Osteoblast (primary cell): ENCODE measurements at places on chromosomes 3 and 15. TPM values are rescaled to one million over a fixed set of nuclear protein-coding genes. Genes with fewer than 3 reads are reported as not detected.

SNX22 gene
- total RNA-seq, result under 0.01 and 0.29 TPM in 2 replicates

SCG3 gene
- not detected in 2 replicates for total RNA-seq

DNA sequence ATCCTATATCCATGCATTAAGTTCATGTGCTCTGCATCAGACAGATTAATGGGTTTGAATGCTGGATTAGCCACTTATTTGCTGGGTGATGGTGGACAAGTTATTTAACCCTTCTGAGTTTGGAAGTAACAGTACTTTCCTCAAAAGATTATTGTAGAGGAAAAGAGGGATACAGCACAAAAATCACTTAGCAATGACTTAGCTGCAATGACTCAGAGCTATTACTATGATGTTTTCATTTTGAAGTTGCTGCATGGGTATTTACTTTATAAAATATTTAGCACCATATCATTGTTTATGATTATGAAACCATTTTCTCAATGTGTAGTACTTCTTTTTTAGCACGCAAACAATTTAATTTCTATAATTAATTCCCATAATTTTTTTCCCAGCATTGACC lies 248.4 kb downstream of the MYRIP start:
- no peak overlapping the region for H3K4me3 ChIP-seq
- no peaks in the 10 kb centered on the region for H3K27me3 ChIP-seq
- H3K27ac ChIP-seq, result peak overlapping the region; percentile 62
- no peaks in the 10 kb centered on the region for H3K36me3 ChIP-seq
- H3K4me1 ChIP-seq, result peaks cover 32% of the 10 kb centered on the region

- DNase-seq, result no peak
- H3K36me3 ChIP-seq, result no peaks in the 10 kb centered on the region
- peak overlapping the region; percentile 76 for H3K27ac ChIP-seq
Measured at GRCh38 chr3:125061170-125061569, 5.4 kb upstream of the HEG1 start.

DNA sequence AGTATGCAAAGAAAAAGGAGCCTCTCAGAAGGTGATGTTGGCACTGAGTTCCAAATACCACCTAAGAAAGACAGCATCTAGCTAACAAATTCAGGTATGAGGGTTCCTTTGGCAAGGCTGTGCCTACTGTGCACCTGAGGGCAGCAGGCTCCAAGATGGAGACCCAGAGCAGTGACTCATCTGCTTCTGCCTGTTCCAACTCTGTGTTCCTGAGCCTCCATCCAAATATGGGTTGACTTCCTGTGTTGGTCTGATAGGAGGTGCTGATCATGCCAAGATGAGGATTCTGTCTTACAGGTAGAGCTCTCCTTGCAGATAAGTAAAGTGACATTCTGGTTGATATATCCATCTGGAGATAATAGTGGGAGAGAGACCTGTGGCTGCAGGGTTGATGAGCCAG lies 26.0 kb downstream of the SV2B start:
- no peak overlapping the region for H3K4me3 ChIP-seq
- H3K27ac ChIP-seq, result no peak overlapping the region
- H3K4me1 ChIP-seq, result no peaks in the 10 kb centered on the region
- no peak for DNase-seq

SLC24A5 gene
- total RNA-seq, result not detected in 2 replicates

DNA sequence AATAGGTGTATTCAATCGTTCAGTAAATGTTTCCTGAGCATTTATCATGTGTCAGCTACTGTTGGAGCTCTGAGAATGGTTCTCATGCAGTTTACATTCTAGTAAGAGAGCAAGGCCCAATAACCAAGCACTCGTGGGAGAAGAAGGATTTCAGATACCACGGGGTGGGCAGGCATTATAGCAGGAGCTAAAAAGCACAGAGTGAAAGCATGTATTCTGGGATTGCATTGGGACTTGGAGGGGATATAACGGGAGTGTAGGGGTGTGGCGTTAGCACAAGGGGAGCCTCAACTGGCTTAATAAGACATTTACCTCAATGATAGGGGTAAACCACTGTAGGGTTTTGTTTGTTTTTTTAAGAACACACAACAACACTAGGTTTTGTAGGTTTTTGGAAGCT lies 1.6 kb upstream of the SIAH2 start:
- DNase-seq, result no peak
- H3K4me3 ChIP-seq, result no peak overlapping the region
- no peaks in the 10 kb centered on the region for H3K36me3 ChIP-seq
- no peaks in the 10 kb centered on the region for H3K27me3 ChIP-seq
- H3K27ac ChIP-seq, result no peak overlapping the region
- peaks cover 20% of the 10 kb centered on the region for H3K4me1 ChIP-seq

- DNase-seq, result no peak
- H3K4me1 ChIP-seq, result peaks cover 20% of the 10 kb centered on the region
- H3K27me3 ChIP-seq, result no peaks in the 10 kb centered on the region
- H3K27ac ChIP-seq, result no peak overlapping the region
- no peak overlapping the region for H3K4me3 ChIP-seq
Measured at GRCh38 chr15:63997715-63998442, 48.4 kb downstream of the DAPK2 start.

TJP1 gene
- 74.3 and 86.9 TPM in 2 replicates for total RNA-seq

DNA sequence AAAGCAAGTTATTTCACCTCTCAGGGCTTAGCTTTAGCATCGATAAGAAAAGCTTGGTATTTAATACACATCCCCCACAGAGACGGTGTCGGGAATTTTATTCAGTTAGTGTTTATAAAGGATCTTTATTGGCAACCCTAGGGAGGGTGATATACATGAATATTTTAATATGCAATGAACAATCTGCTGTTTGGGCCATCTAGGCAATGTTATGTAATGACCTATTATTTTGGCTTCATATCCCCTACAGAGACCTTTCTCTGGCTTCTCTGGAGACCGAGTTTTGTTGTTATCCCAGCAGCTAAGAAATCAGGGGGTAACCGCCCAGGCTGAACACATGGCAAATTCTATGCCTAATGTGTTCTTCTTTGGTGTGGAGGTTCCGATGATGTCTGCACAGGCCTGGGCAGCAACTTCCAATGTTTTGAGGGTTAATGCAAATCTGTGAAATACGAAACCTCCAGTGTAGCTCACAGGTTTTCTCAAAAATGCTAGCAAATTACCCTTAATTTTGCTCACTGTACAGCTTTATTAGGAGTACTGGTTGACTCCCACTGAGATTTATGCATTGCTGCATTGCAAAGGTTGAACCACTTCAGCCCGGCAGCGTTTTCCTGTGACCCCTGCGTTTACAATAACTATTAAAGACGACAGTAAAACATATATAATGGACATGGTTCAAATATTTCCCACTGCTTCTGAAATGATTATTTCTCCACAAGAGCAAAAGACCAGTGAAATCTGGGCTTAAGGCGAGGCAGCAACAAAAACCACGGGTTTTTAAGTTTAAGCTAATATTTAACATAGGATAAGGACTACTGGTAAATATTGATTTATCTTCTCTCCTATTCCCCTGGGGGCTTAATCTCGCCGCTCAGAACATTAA lies 298.3 kb upstream of the NR2E3 start:
- no peak overlapping the region for H3K27ac ChIP-seq
- no peak for DNase-seq
- no peaks in the 10 kb centered on the region for H3K4me1 ChIP-seq
- H3K27me3 ChIP-seq, result peaks cover 3% of the 10 kb centered on the region
- H3K4me3 ChIP-seq, result no peak overlapping the region
- H3K36me3 ChIP-seq, result no peaks in the 10 kb centered on the region

ALPK3 gene
- 0.36 and 0.59 TPM in 2 replicates for total RNA-seq

- H3K4me1 ChIP-seq, result peaks cover 12% of the 10 kb centered on the region
- no peak overlapping the region for H3K27ac ChIP-seq
- no peaks in the 10 kb centered on the region for H3K36me3 ChIP-seq
- no peaks in the 10 kb centered on the region for H3K27me3 ChIP-seq
- DNase-seq, result no peak
Measured at GRCh38 chr15:76905855-76906254, 715 bp upstream of the SCAPER start.

DNA sequence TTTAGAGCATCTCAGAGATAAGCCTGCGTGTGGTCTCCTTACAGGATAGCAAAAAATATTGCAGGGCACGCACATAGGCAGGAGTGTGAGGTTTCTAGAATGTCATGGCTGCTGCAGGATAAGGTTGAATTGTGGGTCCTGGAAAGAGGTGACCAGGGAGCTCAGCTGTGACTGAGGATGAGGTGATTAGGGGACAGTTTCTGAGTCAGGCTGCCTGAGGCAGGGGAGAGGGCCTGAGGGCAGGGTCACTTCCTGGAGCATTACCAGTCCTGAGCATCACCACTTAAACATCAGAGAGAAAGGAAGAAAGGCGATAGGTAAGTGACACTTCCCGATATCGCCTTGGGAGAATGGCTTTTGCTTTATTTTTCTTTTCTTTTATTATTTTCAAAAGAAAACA lies 813.8 kb downstream of the TUSC7 start:
- no peaks in the 10 kb centered on the region for H3K36me3 ChIP-seq
- no peak overlapping the region for H3K27ac ChIP-seq
- H3K4me3 ChIP-seq, result no peak overlapping the region
- DNase-seq, result no peak
- peaks cover 5% of the 10 kb centered on the region for H3K4me1 ChIP-seq

- peaks cover 16% of the 10 kb centered on the region for H3K4me1 ChIP-seq
- no peaks in the 10 kb centered on the region for H3K36me3 ChIP-seq
- no peaks in the 10 kb centered on the region for H3K27me3 ChIP-seq
Measured at GRCh38 chr15:67915461-67916374, 75.9 kb upstream of the RNU6-1 start.

SLC22A14 gene
- 0.29 and 0.36 TPM in 2 replicates for total RNA-seq

- H3K27ac ChIP-seq, result peak overlapping the region; percentile 85
- no peak for DNase-seq
- no peaks in the 10 kb centered on the region for H3K27me3 ChIP-seq
- peaks cover 16% of the 10 kb centered on the region for H3K36me3 ChIP-seq
- H3K4me1 ChIP-seq, result peaks cover 45% of the 10 kb centered on the region
- H3K4me3 ChIP-seq, result no peak overlapping the region
Measured at GRCh38 chr3:5195605-5196004, 8.1 kb downstream of the EDEM1 start.

- no peaks in the 10 kb centered on the region for H3K4me1 ChIP-seq
- H3K36me3 ChIP-seq, result no peaks in the 10 kb centered on the region
- no peak for DNase-seq
- no peak overlapping the region for H3K27ac ChIP-seq
Measured at GRCh38 chr3:5456199-5456598, 268.7 kb downstream of the EDEM1 start.

GRCh38 chr3:189961522-189962161 lies 159.1 kb downstream of the P3H2 start:
- no peak overlapping the region for H3K27ac ChIP-seq
- no peaks in the 10 kb centered on the region for H3K27me3 ChIP-seq
- H3K4me1 ChIP-seq, result peaks cover 4% of the 10 kb centered on the region
- peaks cover 4% of the 10 kb centered on the region for H3K36me3 ChIP-seq

DNA sequence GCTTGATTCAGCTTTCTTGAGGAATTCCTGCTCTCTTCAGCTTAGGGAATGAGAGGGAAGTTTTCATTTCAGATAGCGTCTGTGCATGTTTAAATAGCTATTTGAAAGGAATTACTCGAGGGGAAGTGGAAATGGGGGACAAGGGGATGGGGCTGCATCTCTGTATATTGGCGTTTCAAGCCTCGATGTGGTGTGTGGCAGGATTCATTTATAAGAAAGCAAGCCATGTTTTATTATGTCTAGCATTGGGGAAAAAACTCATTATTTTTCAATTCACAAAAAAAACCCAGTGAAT lies 1.0 kb downstream of the ATP2C1 start:
- no peaks in the 10 kb centered on the region for H3K27me3 ChIP-seq
- H3K36me3 ChIP-seq, result no peaks in the 10 kb centered on the region
- H3K27ac ChIP-seq, result peak overlapping the region; percentile 70

CHRNA5 gene
- total RNA-seq, result 0.29 and 0.36 TPM in 2 replicates

CFAP100 gene
- total RNA-seq, result not detected in 2 replicates

GRCh38 chr15:35956056-35956455 lies 410.1 kb upstream of the DPH6 start:
- DNase-seq, result no peak
- H3K4me3 ChIP-seq, result no peak overlapping the region
- peaks cover 15% of the 10 kb centered on the region for H3K27me3 ChIP-seq
- H3K27ac ChIP-seq, result no peak overlapping the region
- no peaks in the 10 kb centered on the region for H3K4me1 ChIP-seq
- no peaks in the 10 kb centered on the region for H3K36me3 ChIP-seq

DNA sequence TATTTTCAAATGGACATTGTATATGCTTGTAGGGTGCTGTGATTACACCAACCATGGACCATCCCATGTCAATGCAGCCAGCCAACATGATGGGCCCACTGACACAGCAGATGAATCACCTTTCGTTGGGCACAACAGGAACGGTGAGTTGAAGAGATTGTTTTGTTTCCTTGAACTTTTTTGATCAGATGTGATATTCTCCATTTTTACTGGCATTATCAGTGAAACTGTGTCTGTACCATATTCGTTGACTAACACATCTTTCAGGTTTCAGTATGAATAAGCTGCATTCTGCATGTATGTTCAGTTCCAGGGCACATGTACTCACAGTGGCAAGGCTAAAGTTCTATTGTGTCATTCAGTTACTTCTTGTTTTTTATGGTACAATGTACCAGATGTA lies 655.2 kb downstream of the RBMS3 start:
- no peak overlapping the region for H3K4me3 ChIP-seq
- no peaks in the 10 kb centered on the region for H3K36me3 ChIP-seq

GRCh38 chr3:23206366-23206765 lies 3.2 kb downstream of the UBE2E2 start:
- H3K4me3 ChIP-seq, result no peak overlapping the region
- H3K27me3 ChIP-seq, result no peaks in the 10 kb centered on the region
- DNase-seq, result no peak

DNA sequence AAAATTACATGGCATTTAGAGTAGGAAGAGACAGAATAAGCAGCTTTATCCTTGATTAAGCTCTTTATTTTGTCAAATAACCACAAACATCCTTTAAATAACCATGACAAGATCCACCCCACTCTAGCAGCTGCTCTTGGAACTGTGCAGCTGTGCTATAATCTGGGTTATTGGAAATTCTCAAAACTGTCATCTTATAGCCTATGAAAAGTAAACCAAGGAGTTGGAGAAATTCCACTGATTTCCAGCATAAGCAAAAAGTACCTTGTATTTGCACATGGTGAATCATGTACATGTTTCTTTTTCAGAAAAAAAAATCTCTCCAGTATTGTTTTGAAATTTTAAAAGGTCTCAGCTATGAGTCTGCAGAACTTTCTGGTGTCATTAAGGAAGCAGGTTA lies 88.8 kb upstream of the ABI3BP start:
- H3K36me3 ChIP-seq, result no peaks in the 10 kb centered on the region
- H3K27ac ChIP-seq, result no peak overlapping the region
- peaks cover 6% of the 10 kb centered on the region for H3K4me1 ChIP-seq
- no peak for DNase-seq

- H3K27me3 ChIP-seq, result peaks cover 81% of the 10 kb centered on the region
- DNase-seq, result peak; percentile 85
- no peak overlapping the region for H3K27ac ChIP-seq
- no peak overlapping the region for H3K4me3 ChIP-seq
- H3K4me1 ChIP-seq, result peaks cover 9% of the 10 kb centered on the region
- H3K36me3 ChIP-seq, result no peaks in the 10 kb centered on the region
Measured at GRCh38 chr15:74129586-74130154, 716 bp upstream of the ISLR2 start.

DNA sequence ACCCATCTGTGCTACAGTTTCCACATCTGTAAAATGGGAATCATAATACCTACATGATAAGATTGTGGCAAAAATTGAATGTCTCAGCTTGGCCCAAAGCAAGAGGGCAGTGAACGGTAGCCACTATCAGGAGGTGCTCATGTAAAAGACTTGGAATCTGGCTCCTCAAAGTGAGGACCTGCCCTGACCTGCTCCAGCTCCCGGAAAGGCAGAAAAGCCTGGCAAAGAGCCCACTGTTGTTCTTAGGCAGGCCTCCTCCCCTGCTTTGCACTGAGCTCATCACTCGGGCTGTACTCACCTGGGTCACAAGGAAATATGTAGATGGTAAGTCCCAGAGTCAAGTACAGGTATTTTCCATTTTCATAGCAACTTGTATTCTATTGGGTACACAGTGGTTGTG lies 250.7 kb upstream of the TBL1XR1 start:
- no peak for DNase-seq
- H3K4me1 ChIP-seq, result peaks cover 14% of the 10 kb centered on the region
- H3K27ac ChIP-seq, result no peak overlapping the region
- no peak overlapping the region for H3K4me3 ChIP-seq
- H3K27me3 ChIP-seq, result no peaks in the 10 kb centered on the region
- no peaks in the 10 kb centered on the region for H3K36me3 ChIP-seq
